ENCODE measurements at places on chromosomes 4 and X.

- no peak for DNase-seq
These were observed 340.8 kb downstream of the GRXCR1 start for GRCh38 chr4:43233321-43233720.

DNA sequence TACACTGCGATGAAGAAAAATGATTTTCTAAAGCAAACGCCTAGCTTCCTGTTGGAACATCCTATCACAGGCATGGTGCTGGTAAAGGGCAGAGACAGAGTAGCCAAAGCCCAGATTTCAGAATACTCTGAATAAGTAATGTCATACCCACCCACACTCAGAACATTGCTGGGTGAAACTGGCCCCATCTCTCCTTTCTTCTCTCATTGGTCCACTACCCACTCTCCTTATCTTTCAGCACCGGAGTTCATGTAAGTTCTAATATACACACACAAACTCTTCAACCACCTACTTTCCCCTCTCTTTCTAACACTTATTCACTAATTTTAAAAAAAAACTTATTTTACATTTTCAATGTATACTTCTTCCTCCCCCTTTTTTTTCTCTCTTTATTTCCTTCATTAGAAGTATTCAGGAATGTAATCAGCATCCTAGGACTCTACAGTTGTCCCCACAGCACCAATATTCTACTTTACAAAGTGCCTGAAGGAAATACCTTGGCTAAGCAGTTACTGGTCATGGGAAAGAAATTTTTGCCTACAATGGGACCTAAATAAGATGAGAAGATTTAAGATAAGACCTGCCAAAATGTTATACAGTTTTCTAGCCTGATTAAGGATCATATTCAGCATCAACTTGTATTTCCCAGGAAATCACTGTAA is 63.0 kb downstream of the SEC24D start:
- no peak for DNase-seq

DNA sequence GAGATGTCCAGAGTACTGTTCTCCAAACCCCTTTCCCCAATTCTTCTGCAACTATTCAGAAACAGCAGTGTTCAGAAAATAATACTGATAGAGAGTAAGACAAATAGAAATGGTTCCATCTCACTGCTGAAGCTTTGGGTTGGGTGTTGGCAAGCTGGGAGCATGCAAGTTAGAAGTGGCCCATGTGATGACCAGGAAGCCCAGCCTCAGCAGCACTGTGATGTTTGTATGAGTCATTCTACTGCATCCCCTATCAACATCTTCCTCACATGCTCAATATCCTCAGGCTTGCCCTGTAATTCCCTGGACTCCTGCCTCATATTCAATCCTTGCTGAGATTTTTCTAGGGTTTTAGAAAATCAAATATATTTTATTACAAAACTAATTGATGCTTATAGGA is 96.5 kb downstream of the CHRDL1 start:
- no peak for DNase-seq

DNA sequence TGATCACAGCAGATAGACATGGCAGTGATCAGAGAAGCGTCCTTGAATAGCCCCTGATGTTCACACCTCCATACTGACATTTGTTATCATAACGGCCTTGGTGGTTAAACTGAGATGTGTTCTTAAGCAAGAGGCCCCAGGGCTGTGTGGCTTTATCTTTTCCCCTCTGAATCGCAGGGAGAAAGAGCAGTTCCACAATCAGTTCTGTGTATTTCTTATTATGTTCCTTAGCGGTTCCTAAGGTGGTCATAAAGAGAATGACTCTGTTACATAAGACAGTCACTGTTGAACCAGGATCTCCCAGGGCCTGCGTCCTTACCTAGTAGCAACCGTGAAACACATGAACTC is 52.8 kb upstream of the CBR4 start:
- DNase-seq: no peak

- no peak for DNase-seq
These were observed 18.8 kb upstream of the SYNPO2 start for GRCh38 chr4:118869808-118870342.

- no peak for DNase-seq
These were observed 13.5 kb upstream of the PLS3 start for GRCh38 chrX:115547448-115547847.

DNA sequence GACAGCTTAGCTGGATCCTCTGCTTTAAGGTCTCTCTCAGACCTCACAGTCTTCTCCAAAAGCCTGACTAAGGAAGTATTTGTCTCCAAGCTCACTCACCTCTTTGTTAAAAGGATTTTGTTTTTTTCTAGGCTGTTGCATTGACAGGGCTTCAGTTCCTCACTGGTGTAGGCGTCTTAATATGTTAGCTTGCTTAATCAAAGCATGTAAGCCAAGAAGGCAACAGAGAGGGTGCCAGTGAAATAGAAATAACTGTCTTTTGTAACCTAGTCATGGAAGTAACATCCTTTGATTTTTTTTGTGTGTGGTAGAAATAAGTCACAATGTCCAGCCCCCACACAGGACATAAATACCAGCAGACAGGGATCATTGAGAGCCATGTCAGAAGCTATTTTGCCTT is 58.8 kb downstream of the FIP1L1 start:
- DNase-seq: no peak

GRCh38 chr4:32417113-32417704 is 1697.0 kb downstream of the PCDH7 start:
- DNase-seq: no peak

GRCh38 chr4:22607382-22607781 is 85.4 kb upstream of the GBA3 start:
- DNase-seq: peak; percentile 2

- DNase-seq: no peak
These were observed 45.0 kb upstream of the UPRT start for GRCh38 chrX:75228854-75229253.

DNA sequence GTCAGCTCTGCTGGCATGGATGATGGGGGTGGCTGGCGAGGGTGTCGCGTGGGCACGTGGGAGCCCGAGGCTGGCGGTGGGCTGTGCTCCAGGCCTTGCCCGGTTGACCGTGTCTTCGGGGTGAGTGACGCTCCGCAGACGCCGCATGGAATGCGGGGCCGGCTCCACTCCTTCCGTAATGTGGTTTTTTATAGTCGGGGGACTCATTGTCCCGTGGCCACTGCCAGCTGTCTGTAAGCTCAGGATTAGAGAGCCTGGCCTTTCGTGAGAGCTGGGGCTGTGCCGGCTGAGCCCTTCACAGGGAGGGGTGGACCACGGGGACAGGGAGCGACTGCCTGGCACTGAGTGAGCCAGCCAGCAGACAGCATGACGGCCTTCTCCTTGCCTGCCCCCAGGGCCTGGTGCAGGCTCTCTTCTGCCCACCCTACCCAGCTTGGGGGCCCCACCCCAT is 20.4 kb downstream of the DOK7 start:
- no peak for DNase-seq
